ENCODE measurements at places on chromosomes 1 and 21.

GRCh38 chr1:247273013-247273412, 17.1 kb downstream of the VN1R5 start:
- DNase-seq: no peak

GRCh38 chr1:903305-903704, 20.4 kb upstream of the SAMD11 start:
- DNase-seq: peak; percentile 3

- no peak for DNase-seq
Observed at GRCh38 chr1:198607714-198608113, 31.1 kb upstream of the PTPRC start.

GRCh38 chr1:41149570-41149969, 92.5 kb downstream of the SCMH1 start:
- no peak for DNase-seq
